CD4-positive, alpha-beta T cell treated with Interferon gamma for 1 hour (primary cell): ENCODE measurements at places on chromosomes 12 and 14.

DNA sequence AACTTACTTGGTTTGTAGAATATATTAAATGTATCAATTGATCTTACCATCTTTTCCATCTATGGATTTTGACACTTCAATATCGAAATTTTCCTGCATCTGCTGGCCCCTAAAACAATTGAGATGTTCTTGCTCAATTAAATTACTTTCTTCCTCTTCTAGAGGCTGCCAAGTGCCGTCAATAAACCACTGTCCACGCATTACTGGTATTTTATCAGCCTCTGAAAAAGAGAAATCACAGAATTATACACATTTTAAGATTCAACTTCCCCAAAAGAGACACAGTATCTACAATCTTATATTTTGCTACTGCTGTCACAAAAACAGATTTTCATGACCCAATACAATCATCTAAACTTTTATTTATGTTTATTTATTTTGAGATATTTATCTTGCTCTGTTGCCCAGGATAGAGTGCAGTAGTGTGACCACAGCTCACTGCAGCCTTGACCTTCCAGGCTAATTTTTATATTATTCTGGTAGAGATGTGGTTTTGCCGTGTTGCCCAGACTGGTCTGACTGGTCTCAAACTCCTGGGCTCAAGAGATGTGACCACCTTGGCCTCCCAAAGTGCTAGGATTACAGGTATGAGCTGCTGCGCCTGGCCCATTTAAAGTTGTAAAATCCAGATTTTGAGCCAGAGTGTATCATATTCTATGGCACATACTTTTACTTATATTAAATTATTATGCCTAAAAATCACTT, 49.3 kb downstream of the DDHD1 start:
- DNase-seq: no peak

DNA sequence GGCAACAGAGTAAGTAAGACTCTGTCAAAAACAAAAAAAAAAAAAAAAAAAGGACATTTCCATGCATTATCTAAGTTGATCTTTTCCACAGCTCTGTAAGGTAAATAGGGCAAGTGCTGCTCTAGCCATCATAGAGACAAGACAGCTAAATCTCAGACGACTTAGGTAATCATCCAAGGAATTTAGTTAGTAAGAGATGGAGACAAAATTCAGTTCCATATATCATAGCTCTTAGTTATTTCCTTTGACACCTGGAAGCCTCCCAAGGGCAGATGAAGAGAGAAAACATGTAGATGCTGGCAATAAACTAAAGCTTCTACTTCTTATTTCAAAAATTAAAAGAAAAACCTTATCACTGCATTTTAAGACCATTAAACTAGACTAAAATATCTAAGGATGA, 48.7 kb downstream of the ST8SIA1 start:
- DNase-seq: no peak

GRCh38 chr14:94600148-94600545, 12.0 kb upstream of the SERPINA3 start:
- no peak for DNase-seq

DNA sequence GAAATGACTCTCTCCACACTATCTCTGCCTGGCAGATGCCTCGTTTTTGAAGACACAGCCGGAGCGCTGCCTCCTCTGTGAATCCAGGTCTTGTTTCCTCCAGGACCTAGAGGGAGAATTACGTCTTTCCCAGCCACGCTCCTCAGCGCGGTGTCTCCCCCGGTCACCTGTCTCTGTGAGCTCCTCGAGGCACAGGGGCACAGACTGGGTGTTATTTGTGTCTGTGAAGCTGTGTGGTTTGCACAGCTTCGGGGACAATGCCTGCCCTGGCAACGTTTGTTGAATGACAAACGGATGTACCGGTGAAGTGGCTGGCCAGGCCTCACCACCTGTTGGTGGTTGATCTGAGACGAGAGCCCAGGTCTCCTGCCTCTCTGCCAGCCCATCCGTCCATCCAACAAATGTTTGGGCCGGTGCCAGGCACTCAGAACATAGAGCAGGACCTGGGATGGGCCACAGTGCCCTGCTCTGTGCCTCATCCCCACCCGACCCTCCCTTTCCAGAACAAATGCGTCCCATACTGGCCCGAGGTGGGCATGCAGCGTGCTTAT, 6.1 kb downstream of the PTPN6 start:
- peak; percentile 48 for DNase-seq

DNA sequence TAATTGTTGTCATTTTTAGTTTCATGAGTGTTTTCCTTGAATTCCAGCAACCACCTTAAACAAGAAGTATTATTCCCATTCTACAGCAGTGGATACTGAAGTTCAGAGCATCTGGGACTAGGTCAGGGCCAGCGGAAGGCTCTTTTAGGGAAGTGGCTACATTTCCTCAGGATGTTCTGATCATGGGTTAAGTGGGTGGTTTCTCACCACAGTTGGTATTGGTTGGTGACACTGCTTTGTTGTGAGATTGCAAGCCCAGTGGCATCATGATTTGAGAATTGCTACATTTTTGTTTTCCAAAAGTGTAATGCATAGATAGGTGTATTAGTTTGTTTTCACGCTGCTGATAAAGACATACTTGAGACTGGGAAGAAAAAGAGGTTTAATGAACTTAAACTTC, 47.1 kb downstream of the SYNE2 start:
- no peak for DNase-seq

GRCh38 chr12:54562750-54563356, 13.5 kb downstream of the PDE1B start:
- no peak for DNase-seq

- DNase-seq: no peak
Observed at GRCh38 chr14:50263321-50263720, 31.9 kb upstream of the SOS2 start.

GRCh38 chr12:118025168-118025567, 8.7 kb downstream of the RFC5 start:
- DNase-seq: no peak

DNA sequence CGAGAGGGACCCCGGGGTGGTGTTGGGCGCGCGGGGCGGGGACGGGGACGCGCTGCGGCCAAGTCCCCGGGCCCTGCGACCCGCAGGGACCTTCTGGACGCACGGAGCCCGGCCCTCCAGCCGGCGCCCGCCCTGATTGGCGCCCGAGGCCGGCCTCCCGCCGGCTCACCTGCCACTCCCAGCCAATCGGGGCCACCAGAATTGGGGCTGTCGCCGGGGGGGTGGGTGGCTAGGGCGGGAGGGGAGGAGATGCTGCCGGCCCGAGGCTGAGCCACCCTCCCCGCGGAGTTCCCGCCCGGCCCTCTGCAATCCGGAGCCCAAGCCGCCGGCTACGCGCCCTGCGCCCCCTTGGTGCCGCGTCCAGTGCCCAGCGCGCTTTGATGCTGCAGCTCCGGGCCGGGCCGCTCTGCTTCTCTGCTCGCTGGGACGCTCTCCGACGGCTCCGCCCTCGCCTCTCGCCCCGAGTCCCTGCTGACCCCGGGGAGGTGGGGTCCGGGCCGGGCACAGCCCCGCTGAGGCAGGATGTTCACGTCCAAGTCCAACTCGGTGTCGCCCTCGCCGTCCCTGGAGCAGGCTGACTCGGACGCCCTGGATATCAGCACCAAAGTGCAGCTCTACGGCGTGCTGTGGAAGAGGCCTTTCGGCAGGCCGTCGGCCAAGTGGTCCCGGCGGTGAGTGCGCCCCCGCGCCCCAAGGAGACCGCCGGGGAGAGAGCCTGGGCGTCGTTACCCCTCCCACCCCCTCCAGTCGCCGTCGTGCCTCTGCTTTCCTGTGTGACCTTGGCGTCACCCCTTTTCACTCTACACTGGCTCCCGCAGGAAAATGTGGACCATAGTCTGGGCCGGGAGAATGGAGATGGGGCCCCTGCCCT, at the start of gene PLEKHD1:
Gene PLEKHD1, plus strand, starts transcription at position 285 of the 871 bp plus-strand sequence. Its CDS starts 238 bp downstream, at position 523.
- DNase-seq: no peak

DNA sequence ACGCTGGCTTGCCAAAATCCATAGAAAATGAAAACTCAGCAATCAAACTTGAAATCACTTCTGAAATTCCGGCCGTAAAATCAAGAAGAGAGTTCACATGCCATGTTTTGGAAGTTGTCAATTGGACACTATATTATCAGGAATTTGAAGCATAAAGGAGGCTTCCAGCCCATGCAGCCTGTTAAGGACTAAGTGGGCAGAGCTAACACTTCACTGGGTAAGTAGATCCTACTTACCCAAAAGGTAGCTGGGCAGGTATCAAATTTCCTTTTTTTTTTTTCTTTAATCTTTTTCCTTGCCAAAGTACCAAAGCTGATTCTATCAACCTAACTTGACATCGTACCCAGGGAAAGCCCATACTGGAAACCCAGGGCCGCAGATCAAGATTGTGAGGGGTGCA, 71.5 kb upstream of the ARHGAP5 start:
- DNase-seq: no peak

DNA sequence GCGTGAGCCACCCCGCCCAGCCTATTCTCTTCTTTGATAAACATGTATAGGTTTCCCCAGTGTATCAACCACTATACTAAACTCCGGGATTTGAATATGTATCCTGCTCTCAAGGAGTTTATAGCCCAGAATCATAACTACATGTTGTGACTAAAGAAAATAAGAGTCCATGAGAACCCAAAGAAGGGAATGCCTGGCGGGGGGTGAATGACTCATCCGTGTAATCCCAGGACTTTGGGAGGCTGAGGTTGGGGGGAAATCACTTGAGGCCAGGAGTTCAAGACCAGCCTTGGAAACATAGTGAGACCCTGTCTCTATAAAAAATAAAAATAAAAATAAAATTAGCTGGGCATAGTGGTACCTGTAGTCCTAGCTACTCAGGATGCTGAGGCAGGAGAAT, 57.2 kb downstream of the SIX6 start:
- DNase-seq: no peak

GRCh38 chr14:54669721-54670561, 103.0 kb downstream of the SAMD4A start:
- DNase-seq: no peak

DNA sequence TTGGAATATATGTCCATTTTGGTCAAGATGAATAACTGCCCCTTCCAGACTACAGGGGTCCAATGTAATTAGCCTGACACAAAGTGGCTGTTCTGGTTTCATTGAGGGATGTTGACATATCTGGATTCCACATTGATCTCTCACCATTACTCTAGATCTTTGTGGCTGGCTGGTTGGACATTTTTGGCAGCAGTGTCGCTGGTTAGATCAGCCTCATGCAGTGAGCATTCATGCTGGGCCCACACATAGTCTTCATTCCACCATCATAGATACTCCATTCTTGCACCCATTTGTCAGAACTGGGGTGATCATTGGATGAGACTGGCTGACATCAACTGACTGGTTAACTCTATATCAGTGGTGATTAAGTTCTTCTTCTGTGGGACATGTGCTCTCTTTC, 74.4 kb downstream of the MGST1 start:
- no peak for DNase-seq

DNA sequence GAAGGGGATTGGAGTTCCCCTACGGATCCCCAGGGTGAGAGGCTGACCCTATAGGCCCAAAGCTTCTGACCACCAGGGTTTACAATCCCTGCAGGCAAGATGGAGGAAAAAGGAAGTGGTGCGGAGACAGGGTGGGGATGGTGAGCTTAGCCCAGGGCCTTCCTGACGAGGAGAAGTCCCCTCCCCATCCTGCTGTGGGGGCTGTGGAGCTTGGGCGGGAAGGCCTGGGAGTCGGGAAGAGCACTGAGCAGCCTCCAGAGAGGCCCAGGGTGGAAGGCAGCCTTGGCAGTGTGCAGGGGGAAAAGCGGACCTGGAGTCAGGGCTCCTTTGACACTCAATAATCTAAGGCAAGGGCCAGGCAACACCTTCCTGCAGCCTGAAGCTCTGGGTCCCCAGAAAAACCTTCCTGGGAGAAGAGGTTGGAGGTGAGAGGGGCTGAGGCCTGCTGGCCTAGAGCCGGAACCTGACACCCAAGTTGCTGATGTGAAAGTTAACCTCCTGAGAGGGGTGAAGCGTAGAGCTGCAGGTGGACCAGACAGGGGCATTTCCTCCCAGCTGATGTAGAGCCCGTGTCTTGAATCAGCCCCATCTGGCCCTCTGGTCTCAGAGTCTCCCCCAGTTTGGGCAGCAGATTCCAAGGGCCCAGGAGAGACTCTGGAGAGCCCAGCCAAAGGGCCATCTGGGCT, 6.0 kb downstream of the HDAC7 start:
- DNase-seq: peak; percentile 32

- DNase-seq: peak; percentile 18
Observed at GRCh38 chr12:45232756-45233372, 17.0 kb downstream of the ANO6 start.

DNA sequence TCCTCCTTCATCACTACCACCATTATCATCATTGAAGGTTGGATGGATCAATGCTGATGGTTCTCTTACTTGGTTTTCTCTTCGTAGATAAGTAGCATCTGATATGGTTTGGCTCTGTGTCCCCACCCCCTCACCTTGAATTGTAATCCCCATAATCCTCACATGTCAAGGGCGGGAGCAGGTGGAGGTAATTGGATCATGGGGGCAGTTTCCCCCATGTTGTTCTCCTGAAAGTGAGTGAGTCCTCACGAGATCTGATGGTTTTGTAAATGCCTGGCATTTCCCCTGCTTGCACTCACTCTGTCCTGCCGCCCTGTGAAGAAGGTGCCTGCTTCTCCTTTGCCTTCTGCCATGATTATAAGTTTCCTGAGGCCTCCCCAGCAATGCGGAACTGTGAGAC, 172.4 kb upstream of the PWP1 start:
- no peak for DNase-seq

DNA sequence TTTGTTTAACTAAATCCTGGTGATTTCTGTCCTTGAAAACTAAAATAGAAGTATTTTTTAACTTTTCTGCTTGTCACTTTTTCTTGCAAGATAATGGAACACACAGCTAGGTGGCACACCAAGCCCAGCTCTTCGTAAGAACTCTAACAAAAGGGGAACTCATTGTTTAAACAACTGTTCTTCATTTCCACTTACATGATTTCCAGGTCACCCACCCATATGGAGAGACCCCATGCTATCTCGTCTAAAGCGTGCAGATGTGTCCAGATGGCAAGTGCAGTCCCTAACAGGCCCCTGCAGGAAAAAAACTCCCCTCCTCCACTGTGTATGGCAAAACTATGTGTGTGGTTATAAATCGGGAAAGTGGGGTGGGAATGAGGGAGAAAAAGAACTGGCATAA, 43.3 kb upstream of the NT5DC3 start:
- DNase-seq: peak; percentile 33

GRCh38 chr14:34684578-34684977, 29.8 kb downstream of the CFL2 start:
- DNase-seq: no peak

DNA sequence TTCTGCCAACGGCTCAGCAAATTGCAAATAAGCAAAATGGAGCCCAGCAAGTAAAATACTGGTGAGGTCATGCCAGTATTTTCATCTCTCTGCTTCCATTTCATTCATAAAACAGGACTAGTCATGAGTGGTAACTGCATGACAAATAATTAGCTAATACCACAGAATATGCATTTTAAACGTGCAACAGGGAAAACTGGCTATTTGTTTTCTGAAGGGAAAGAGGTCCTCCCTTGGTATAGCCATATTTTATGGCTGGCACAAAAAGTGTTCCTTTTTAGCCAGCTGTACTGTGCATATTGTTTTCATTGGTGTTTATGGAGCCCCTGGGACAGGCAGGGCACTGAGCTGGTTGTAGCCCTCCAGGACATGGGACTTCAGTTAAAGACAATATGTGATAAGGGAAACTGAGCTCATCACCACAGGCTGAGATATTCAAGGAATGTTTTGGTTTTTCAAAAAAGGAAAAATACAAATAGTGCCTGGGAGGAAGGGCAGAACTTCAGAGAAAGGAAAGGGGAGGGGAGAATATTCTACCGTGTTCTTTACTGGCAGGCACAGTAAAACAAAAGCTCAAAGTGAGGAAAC, 26.1 kb upstream of the FOXN3 start:
- no peak for DNase-seq
